ENCODE measurements at places on chromosomes 6 and 20.

DNA sequence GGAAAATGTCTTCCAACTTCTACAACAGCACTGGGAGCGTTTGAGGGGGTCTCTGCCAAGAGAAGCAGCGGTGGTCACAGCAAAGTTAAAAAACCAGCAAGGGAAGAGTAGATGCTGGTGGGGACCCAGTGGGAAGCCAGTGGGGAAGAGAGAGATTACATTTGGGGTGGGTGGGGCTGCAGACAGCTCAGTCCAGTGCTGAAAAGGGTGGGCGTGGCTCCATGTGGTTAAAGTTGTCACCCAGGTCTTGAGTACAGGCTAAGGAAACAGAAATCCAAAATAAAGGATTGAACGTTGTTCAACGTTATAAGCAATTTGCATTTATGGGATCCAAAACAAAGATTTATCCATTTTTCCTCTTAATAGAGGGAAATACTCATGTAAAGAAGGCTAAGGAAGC, 106.3 kb upstream of the LY86 start:
- DNase-seq = no peak

GRCh38 chr6:1099264-1099663, 212.6 kb upstream of the FOXQ1 start:
- DNase-seq = no peak

DNA sequence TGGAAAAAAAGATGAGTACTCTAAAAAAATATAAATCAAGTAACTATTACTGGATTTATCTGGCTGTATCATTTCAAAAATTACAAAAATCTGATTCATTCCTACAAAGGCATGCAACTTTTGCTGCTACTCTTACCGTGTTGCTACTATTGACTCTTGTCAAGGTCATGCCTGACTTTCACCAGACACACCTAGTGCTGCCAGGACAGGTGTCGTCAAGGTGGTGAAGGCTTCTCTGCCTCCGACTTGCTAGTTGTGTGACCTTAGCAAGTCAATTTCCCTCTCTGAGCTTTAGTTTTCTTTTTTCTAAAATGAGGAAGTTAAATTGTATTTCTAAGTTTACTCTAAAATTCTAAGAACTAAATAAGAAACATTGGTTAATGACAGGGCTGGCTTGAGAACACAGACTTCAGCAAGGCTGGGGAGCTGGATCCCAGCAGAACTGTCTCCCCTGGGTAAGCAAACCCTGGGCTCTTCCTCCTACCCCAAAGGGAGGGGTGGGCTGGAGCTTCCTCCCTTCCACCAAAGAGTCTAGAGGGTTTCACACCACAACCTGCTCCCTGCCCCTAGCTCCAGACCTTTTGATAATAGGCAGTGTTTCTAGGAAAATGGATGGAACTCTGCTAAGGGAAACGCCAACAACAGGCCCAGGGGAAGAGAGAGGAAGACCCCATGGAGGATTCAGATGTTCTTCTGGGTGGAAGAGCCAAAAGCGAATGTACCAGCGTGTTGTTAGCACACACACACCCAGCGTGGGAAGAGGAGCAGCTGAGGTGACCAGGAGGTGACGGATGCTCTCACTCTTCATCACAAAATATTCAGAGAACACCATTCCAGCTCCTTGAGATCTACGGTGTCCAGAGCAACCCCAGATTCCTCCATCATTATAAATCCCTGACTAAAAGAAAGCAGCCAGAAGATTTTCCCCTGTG, 47.9 kb upstream of the CITED2 start:
- no peak for DNase-seq

GRCh38 chr20:47417245-47418068, 61.0 kb upstream of the ZMYND8 start:
- no peak for DNase-seq

All from activated CD8-positive, alpha-beta T cell treated with anti-CD3 and anti-CD28 coated beads, Interleukin-2, amount 10 ng/mL, durations not matched to agents 7 days and 5 days (primary cell).